Ecto neural progenitor cell (in vitro differentiated cells): ENCODE measurements at places on chromosomes 11 and 22.

DNA sequence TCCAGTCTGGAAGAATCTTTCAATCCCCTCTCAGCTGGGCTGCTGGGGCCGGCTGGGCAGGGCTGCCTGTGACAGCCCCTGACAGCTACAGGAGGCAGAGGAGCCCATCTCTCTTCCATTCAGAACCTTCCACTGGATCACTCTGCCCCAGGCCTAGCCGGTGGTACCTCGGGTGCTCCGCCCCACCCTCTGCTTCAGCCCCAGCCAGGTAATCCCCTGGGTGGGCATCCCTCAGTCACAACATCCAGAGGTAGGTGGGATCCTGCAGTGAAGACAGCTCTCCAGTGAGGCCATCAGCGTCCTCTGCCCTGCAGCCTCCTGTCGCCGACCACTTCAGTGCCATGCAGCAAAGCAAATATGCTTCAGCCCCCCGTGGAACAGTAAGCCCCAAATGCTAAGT lies 223.7 kb downstream of the DSCAML1 start:
- DNase-seq: no peak

- DNase-seq: no peak
Observed at GRCh38 chr22:20552443-20553401, 45.3 kb downstream of the MED15 start.

- no peak for DNase-seq
Observed at GRCh38 chr11:93477684-93478234, 65.4 kb downstream of the SMCO4 start.

GRCh38 chr22:23847310-23847920 lies 8.6 kb upstream of the DERL3 start:
- no peak for DNase-seq

GRCh38 chr11:120336641-120337354 lies 585 bp downstream of the ARHGEF12 start:
- DNase-seq: peak; percentile 63

DNA sequence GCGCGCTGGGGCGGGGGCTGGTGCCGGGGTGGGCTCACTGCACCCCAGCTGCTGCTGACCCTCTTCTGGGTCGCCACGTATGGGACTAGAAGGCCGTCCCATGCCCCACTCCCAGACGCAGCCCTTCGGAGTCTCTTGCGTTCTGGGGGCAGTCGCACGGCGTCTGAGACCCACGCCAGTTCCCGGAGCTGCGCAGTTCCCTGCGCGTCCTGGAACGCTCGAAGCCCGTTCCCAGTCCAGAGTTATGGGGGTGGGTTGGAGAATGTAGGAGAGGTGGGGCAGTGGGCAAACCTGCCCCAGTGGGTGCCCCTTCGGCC lies 375 bp downstream of the LAYN start:
- no peak for DNase-seq

DNA sequence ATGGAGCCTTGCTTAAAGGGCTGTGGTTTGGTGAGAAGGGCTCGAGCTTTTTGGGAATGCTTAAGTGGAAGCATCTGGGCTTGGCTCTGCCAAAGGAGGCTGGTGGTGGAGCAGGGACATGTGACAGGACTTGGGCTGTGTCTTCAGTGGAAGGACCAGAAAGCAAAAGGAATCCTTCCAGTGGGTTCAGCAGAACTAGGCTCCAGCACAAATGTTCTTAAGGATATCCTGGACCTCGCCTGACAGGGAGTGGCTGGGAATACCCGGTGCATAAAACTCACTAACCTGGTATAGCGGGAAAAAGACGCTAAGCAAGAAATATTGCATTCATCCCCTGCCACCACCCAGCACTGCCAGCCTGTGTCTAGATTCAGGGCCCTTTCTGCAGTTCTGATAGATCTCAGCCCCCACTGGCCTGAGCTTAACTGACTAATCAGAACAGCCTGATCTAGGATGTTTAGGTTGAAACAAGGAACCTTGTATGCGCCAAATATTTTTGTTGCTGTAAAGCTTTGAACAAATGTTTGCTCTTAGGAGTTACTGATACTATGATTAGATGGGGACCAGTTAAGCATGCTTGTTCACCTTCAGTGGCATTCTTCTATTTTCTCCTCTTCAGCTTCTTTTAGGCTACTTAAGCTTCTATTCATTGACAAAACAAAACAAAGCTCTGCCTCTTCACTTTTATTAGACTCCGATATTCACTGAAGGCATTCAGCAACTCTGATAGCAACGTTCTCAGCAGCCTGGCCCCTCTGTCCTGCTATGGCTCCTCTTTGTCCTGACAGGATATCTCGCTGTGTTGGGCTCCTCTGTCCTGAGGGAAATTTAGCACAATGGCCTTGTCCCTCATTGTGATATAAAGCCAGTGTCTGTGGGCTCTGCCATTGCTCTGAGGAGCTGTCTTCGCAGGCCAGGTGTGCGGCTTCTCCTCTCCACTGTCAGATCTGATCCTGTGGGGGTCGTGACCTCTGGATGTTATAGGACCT lies 25.0 kb downstream of the PPFIBP2 start:
- no peak for DNase-seq

DNA sequence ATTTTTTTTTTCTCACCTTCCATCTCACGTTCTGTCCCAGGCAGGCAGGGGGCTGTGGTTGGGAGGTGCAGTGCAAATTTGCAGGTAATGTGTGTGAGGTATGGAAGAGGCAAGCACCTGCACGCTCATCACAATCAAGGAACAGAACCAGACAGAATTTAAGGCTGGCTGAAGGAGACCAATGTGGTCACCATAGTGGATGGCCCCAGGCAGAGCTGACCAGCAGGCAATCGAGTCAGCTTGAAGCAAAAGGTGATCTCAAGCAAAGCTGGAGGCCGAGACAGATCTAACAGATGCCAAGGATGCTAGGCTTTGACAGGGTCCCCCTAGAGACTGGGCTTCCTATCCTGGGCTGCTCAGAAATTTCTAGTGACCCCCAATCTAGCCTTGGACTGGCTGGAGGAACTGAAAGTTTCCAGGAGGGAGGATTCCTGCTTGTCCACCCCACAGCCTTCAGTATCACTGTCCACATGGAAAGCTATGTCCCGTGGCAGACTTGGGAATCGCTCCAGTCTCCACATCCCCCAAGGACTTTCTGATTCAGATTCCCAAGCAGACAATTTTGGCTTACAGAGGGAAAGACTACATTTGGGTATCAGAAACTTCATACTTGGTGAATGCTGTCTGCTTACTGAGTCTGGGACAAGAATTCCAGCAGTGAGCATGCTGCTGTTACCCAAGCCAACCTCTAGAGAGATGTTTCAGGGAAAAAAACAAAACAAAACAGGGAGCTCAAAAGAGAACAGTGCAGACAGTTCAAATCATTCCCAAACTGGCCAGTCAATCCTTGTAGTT lies 9.0 kb upstream of the MICAL3 start:
- no peak for DNase-seq

- no peak for DNase-seq
Observed at GRCh38 chr11:2715716-2716350, 16.0 kb upstream of the KCNQ1OT1 start.

DNA sequence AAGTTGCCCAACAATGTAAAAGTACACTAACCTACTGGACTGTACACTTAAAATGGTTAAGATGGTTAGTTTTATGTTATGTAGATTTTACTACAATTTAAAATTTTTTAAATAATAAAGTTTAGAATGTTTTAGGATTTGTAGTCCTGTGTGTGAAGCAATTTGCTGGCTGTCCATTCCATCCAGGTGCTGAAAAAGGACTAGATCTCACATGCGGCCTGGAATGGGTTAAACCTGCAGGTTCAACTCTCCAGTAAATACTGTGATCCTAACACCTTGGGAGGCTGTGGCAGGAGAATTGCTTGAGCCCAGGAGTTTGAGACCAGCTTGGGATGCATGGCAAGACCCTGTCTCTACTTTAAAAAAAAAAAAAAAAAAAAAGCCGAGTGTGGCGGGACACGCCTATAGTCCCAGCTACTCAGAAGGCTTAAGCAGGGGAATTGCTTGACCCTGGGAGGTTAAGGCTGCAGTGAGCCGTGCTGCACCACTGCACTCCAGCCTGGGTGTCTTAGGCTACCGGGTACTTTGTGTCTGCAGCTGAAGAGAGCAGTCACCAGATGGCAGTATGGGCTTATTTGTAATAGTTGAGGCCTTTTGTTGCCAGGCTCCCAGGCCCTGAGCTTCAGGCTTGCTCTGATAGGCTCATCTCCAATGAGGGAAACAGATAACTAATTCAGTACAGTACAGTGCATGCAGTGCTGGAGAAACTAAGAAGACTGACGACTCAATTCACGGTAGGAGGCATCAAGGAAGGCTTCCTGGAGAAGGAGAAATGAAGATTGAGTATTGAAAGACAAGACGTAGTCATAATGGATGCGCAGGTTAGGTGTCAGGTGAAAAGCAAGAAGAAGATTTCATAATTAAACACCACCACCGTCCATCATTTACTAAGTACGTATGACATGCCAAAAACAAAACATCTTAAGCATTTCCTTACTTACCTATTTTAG lies 64.7 kb upstream of the ASPHD2 start:
- DNase-seq: peak; percentile 89
